ENCODE measurements at places on chromosomes 16 and 17.
A peak's percentile ranks its signal among the peaks of the same experiment; 100 is the strongest.

- peak; percentile 93 for DNase-seq
These were observed 2.9 kb downstream of the GSE1 start for GRCh38 chr16:85615852-85616606.

- no peak for DNase-seq
These were observed 27.1 kb upstream of the JPH3 start for GRCh38 chr16:87575027-87575804.

- DNase-seq = peak; percentile 68
These were observed 24.3 kb upstream of the LASP1NB start for GRCh38 chr17:38900978-38901656.

- DNase-seq = no peak
These were observed 1.9 kb downstream of the NDUFAB1 start for GRCh38 chr16:23594186-23594585.

GRCh38 chr17:16988749-16989229 is 16.9 kb upstream of the TNFRSF13B start:
- peak; percentile 72 for DNase-seq

DNA sequence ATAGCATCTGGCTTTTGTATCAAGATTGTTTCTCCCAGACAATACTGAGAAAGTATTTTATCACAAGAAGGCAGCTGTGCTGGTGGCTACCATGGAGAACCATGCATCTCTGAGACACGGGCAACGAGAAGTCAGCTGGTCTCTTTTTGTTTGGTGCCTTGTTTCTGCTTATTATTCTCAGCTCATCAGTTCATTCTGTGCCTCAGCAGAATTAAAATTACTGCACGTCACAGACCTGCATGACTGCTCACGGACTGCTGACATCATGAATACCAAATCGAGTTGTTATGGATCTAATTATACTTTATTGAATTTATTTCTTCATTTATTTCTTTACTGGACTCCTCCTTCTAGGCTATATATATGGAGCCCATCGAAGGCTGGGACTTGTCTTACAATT is 19.0 kb upstream of the PMP22 start:
- DNase-seq = no peak

- DNase-seq = no peak
These were observed 57.2 kb upstream of the SEC14L1 start for GRCh38 chr17:77083531-77083930.

- no peak for DNase-seq
These were observed 46.6 kb upstream of the GRIN2A start for GRCh38 chr16:10228779-10229178.

- DNase-seq = no peak
These were observed 3.7 kb downstream of the GGA2 start for GRCh38 chr16:23506606-23506994.

DNA sequence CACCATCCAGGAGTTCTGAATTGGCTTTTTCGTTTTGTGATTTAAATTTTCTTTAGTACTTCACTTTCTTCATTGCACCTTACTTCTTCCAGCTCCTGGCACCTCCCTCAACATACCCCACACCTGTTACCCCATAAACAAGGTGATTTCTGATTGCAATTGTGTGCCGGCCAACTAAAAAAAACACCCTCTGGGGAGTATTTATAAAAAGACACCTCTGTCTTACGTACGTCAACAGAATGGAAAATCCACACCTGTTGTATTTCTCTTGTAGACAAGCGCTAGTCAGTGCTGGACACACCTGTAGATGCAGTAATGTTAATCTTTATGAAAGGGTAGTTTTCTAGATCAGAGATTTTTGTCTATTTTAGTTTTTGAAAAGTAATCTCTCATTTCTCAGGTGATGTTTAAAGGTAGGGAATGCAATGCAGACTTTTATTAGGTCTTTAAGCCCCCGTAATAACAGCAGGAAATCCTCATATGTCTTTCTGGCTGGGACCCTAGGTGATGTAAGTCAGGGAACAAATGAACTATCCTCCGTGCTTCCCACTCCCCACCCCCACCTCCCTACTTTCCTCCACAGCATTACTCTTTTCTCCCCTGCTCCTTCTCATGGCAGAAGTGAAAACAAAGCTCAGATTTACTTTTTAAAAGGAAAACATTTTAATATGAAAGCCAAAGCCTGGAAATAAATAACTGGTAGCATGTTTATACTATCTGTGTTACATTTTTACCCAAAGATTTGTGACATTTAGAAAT is 4.2 kb downstream of the MSI2 start:
- no peak for DNase-seq

GRCh38 chr16:66510711-66511601 is 39.0 kb downstream of the TK2 start:
- no peak for DNase-seq

DNA sequence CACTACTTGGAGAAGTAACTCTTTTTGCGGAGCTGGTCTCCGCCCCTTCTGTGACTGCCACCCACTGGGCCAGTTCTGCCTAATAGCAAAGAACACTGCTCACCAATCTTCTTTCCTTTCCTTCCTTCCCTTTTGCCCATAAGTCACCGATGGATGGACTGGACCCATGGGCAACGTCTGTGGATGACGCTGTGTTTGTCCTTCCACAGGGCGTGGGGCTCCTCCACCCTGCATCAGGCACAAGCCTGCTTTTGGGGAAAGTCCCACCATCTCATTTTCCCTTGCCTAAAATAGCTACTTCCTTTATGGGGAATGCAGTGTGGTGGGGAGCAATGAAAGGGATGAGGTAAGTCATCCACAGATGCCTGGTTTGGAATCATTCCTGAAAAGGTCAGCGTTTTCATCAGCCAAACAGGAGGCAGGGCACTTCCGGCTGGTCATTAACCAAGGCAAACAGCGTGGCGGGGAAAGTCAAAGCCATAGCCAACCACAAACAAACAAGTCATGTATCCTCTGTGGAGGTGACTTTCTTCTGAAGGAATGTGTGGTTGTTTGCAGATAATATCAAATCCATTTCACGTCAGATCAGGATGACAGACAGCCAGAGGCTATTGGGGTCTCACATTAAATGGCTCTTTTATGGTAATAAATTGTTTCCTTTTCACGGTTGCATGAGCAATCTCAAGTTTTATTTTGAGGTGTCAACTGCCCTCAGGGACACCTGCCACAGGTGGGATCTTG is 30.7 kb upstream of the MED9 start:
- no peak for DNase-seq

DNA sequence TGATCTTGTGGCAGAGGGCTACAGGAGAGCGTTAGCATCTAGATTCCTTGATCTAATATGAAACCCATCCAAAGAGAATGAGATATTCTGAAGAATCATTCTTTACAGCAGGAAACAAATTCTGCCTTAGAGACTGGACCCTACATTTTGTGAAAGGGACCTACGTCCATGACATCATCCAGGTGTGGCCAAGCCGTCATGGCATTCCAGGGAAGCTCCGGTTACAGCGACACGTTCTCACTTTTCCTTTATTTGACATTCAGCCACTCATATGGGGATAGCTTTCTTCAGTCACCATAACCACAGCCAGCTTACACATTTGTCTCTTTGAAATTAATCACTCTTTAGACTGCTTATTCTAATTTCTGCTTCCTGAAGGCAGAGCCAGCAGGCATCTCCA is 408.1 kb downstream of the XYLT1 start:
- DNase-seq = no peak

DNA sequence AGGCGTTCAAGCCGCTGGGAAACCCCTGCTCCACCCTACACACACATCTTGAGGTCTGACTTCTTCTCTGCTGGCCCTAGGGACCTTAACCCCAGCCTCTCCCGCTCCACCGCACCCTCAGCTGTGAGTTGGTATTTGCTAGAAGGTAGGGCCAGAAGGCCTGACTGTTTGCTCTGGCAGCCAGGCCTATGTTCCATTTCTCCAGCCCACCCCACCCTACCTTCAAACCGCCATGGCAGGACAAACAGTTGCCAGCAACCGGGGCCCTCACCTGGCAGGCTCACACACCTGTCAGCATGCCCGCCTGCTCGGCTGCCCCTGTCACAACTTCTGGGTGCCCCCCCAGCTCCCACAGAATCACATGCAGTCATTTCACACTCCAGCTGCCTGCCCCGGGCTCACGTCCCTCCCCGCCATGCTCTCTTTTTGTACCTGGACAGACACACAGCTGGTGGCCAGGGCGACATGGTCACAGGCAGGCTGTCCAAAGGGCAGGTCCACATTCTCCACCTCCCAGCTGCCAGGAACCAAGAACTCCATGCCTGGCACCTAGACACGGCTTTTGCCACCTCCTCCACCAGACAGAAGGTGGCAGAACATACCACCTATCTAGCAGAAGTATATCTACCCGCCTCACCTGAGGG is 2.6 kb upstream of the ATP2A3 start:
- DNase-seq = no peak

GRCh38 chr16:49745311-49745747 is 110.6 kb downstream of the ZNF423 start:
- DNase-seq = no peak

- DNase-seq = peak; percentile 73
These were observed 11.9 kb downstream of the TBX2 start for GRCh38 chr17:61411261-61412142.

DNA sequence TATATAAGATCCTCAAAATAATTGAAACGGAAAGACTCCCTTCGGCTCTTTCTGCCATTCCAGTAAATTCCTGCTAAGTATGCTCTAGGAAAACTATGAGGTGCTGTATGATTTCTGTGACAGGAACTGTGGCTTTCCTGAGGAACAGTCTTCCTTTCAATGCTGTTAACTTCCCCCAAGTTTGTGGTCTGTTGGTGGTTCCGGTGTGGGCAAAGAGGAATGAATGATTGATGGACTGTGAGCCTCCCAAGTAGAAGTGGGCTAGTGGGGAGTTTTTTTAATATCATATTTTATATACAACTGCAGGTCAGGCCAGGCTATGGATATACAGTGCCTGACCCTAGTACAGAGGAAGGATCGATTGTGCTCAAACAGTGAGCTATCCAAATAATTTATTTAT is 560.7 kb upstream of the RBFOX1 start:
- DNase-seq = no peak

- no peak for DNase-seq
These were observed 310.1 kb downstream of the CDH8 start for GRCh38 chr16:61726125-61726524.

- peak; percentile 96 for DNase-seq
These were observed 3.0 kb downstream of the ALDH3A1 start for GRCh38 chr17:19744922-19745757.

GRCh38 chr16:50282010-50282538 is 15.7 kb downstream of the ADCY7 start:
- DNase-seq = peak; percentile 85

DNA sequence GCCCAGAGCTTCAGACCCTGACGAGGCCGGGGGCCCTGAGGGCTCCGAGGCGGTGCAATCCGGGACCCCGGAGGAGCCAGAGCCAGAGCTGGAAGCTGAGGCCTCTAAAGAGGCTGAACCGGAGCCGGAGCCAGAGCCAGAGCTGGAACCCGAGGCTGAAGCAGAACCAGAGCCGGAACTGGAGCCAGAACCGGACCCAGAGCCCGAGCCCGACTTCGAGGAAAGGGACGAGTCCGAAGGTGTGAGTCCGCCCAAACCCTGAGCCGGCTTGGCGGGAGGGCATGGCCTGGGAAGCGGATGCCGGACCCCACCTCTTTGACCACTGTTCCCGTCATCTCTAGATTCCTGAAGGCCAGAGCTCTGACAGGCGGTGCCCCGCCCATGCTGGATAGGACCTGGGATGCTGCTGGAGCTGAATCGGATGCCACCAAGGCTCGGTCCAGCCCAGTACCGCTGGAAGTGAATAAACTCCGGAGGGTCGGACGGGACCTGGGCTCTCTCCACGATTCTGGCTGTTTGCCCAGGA is 4.4 kb downstream of the NOL3 start:
- DNase-seq = no peak

GRCh38 chr16:69483611-69484010 is 59.2 kb downstream of the CYB5B start:
- no peak for DNase-seq

DNA sequence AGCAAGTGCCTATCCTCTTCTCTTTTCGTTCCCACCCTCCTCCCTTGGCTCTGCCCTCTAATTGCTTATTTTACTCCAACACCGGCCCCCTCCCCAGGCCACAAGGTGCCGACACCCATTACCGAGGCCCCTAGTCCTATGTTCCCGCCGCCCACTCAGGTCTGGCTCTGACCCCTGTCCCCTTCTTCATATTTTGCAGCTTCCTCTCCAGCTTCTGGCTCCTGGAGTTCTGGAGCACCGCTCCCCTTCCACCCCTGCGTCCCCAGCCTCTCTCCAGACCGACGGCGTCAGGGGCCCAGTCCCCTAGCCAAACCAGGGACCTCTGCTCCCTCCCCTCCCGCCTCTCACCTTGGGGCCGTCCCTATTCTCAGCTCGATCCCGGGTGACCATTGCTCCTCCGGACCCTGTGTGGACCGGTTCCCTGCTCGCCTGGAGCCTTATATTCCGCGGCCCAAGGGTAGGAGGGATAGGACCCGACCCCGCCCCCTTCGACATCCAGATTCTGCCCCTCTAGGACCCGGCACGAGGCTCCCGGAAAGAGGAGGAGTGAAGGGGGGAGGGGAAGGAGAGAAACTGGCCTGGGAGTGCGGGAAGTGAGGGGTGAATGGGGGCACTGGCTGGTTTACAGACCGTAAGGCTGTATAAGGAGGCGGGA is at the start of gene HES7:
HES7 (minus strand) TSS at position 412 of the 655 bp plus-strand sequence; CDS start at position 390, 22 bp downstream.
- no peak for DNase-seq

- no peak for DNase-seq
These were observed 407.5 kb upstream of the HSBP1 start for GRCh38 chr16:83400234-83400633.

DNA sequence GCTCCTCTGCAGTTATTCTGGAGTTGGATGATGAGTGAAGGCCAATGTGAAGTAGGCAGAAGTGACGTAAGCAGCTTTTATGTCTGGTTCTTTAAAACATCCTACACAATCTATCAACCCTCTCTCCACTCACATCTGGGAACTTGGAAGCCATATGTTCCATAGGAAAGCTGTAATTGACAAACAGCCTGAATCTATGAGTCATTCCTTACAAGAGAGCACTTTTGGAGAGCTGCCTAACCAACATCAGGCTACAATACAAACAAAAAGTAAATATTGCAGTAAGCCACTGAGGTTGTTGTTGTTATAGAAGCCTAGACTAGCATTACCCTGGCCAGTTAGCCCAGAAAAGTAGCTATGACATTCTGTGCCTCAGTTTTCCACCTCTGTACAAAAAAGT is 5.9 kb downstream of the CCL7 start:
- no peak for DNase-seq

DNA sequence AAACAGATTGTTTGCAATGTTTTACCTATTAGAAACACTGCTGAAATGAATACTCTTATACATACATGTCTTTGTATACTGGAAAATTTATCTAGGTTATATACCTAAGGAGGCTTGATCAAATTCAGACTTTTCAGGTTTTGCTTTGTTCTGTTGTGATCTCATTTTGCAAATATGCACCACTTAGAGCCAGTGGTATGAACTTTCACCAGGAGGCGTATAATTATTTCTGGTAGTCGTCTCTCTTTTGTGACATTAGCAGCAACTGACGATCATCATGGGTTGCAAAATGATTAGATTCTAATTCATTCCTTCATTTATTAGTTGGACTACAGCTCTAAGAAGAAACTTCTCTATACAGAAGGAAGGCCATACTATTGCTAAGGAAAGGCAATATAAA is 26.9 kb downstream of the AP1G1 start:
- DNase-seq = peak; percentile 5

All from activated CD4-positive, alpha-beta T cell treated with anti-CD3 and anti-CD28 coated beads, Interleukin-2, amount 10 ng/mL, durations not matched to agents 24 days and 14 days (primary cell).